ENCODE measurements at places on chromosomes 2 and 18.

DNA sequence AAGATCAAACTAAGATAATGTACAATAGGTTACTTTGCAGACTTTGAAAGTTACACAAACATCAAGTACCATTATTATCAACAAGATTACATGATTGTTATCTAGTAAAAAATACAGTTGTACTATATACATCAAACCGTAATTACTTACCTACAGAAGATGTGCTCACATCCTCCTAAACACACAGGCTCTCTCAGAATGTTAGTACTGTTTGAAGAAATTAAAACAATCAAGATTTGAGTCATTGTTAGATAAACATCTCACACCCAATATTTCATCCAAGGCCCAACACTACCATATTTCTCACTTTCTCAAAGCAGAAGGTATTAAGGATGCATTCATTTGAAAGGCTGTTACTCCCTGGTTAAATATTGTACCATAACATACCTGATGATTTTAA is 12.6 kb downstream of the BARD1 start:
- no peak for DNase-seq

GRCh38 chr2:457262-457661 is 169.4 kb upstream of the ALKAL2 start:
- DNase-seq = no peak

DNA sequence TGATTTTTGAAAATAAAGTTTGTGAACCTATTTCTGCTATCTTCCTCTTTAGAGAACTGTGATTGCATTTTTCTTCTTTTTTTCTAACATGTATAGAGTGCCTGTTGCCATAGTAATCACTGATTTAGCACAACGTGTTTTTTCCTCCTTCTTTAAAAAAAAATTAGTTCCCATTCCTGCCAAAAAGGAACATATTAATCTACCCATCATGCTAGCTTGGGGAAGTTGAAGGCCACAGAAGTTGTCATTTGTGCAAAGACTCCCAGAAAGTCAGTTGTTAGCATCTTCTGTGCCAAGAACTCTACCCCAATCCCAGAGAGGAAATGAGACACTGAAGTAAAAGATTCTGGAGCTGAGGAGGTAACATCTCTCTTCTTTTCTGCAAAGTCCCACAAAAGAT is 57.3 kb downstream of the SLC8A1 start:
- no peak for DNase-seq

DNA sequence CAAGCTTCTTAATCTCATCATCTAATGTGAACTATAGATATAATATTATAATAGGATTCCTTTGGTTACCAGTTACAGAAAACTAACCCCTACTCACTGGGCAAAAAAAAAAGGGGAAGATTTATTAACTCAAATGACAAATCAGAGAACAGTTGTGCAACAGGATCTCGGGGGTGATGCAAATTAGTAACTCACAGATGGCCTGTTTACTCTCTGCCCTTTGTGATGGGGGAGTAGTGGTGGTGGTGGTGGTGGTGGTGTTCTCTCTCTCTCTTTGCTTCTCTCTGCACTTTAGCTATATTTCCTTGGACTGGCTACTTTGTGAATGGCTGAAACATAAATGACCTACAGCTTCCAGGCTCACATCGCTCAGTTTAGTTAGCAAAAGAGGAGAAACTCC is 59.0 kb downstream of the TMEM247 start:
- peak; percentile 84 for DNase-seq

DNA sequence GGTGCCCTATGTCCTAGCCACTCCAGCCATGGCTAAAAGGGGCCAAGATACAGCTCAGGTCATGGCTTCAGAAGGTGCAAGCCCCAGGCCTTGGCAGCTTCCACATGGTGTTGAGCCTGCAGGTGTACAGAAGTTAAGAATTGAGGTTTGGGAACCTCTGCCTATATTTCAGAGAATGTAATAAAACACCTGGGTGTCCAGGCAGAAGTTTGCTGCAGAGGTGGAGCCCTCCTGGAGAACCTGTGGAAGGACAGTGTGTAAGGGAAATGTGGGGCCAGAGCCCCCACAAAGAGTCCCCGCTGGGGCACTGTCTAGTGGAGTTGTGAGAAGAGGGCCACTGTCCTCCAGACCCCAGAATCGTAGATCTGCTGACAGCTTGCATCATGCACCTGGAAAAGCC is 74.1 kb downstream of the SMIM21 start:
- DNase-seq = no peak

DNA sequence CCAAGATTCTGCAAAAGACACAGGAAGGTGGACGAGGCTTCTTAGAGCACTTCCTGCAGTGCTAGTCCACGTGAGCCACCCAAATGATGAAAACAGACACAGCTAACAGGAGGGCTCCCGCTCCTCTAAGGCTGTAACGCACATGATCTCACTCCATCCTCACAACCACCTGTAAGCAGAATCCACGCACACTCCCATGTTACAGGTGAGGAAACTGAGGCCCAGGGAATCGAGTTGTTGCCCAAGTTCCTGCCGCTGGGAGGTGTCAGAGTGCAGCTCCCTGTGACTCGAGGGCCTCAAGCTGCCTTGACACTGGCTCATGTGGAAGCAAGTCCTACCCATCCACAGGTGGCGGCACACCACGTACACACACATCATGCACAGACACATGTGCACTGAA is 4.4 kb downstream of the DNMT3A start:
- DNase-seq = no peak

GRCh38 chr18:5107988-5108387 is 89.1 kb downstream of the AKAIN1 start:
- no peak for DNase-seq

DNA sequence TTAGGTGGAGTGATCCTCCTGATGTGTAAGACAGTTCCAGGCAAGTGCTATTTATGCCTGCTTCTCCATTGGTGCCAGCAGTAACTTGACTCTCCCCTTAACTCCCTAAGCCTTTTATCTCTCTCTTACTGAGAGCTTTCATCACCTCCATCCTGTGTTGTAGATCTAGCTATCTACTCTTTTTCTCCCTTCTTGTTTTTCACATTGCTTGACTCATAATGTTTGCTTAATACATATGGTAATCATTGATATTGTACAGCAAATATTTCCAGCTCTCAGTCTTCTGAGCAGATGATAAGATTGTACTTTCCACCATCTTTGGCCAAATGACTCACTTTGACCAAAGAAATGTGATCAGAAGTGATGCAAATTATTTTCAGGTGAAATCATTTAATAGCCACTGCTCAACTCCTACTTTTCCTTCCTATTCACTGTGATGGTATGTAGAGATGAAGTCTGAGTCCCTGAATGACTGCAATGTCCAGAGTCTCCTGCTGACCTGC is 165.0 kb downstream of the PLCL1 start:
- DNase-seq = peak; percentile 82

All from cardiac muscle cell (in vitro differentiated cells and primary cell).